Activated T-cell treated with anti-CD3 and anti-CD28 coated beads for 1 hour (primary cell): ENCODE measurements at places on chromosomes 1 and 21.

DNA sequence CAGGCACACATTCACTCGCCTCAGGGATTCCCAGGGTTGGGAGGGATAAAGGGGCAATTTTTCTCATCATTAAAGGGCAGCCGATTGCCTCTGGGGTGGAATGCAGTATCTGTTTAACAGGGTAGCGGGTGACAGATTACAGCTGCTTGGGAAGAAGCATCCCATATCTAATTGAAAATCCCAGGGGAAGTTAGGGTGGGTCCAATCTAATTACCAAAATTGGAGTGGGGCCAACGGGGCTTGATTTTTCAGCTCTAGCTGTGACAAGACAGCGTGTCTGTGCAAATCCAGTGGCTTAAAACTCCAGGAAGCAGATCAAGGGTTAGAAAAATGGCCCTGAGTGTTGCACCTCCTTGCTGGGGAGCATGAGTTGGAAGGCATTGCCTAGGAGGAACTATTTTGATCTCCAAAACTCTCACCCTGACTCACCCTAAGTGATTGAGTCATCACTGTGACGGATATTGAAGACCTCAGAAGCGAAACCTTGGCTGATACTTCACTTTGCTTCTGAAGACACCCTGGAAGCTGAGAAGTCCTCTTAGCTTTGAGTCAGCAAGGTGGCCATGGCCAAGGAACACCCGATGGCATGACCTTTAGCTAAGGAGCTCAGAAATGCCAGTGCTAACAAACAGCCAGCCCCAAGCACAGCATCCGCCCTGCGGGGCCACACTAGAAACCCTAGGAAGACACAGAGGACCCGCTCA, 46.0 kb downstream of the GRHL3 start:
- DNase-seq: no peak

DNA sequence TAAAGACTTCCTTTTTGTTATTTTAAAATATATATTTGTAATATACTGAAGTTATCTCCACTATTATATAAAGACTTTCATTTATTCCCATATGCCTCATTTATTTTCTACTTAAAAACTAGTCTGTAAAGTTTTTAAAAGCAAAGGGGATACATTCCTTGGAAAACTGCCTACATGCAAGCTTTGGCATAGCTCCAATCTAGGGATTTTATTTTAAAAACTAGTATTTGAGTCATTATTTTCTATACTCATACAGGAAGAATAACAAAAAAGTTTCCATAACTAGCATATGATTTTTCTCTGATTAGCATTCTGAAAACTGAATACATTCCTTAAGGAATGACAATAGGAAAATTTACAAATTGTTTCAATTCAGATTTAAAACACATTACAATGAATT, 88.9 kb downstream of the COL24A1 start:
- no peak for DNase-seq

- no peak for DNase-seq
These were observed 46.4 kb downstream of the VPS13D start for GRCh38 chr1:12276225-12276624.

- no peak for DNase-seq
These were observed 35.2 kb upstream of the B3GALT2 start for GRCh38 chr1:193221651-193222050.

- no peak for DNase-seq
These were observed 1.6 kb downstream of the COL6A2 start for GRCh38 chr21:46099476-46099875.
